AG09319 (cell line): ENCODE measurements at places on chromosomes 7 and 10.

DNA sequence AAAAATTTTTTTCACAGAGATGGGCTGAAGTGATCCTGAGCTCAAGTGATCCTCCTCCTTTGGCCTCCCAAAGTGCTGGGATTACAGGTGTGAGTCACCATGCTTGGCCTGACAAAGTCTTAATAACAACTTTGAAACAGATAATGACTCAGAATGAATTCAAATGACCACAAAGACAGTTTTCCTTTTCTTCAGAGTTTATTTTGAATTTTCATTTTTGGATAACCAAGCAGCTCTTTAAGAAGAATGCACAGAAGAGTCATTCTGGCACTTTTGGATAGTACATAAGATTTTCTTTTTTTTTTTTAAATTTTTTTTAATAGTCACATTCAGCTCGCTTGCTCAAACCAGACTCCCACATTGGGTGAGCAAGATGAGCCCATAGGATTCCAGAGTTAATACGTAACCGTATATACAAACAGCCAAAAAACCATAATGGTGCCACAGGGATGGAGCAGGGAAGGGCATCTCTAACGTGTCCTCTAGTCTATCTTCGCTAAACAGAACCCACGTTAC, 43.0 kb upstream of the NMT2 start:
- DNase-seq, result peak; percentile 15

DNA sequence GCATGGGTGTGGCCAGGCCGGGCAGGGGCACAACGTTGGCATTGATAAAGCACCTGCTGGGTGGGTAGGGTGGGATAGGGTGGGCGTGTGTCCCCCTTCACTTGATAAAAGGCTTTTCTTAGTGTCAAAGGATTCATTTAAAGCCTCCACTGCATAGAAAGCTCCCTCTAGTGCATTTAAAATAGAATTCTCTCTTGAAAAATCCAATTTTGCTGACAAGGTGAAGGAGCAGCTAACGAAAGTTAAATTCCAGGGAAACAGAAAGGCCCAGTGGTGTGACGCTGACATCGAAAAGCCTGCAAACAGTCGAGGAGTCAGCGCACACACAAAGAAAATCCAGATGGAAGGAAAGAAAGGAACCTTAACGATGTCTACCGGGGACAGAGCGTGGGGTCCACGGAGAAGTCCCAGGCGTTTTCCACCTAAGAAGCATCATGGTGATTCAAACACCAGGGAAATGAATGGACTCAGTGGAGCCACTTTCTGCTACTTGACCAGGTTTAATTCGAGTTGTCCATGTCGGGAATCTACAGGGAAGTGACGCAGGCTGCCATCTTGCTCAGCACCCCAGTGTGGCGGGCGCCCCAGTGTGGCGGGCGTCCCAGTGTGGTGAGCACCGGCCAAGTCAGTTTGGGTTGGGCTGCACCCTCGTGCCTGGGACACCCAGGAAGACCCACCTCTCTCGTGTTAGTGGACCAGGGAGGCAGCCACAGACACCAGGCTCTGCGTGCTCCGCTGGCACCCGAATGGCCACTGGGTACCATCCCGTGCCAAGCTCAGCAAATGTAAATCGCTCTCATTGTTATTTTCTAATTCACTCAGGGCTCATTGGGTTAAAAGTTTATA, 217.8 kb downstream of the DNAJB6 start:
- no peak for DNase-seq

DNA sequence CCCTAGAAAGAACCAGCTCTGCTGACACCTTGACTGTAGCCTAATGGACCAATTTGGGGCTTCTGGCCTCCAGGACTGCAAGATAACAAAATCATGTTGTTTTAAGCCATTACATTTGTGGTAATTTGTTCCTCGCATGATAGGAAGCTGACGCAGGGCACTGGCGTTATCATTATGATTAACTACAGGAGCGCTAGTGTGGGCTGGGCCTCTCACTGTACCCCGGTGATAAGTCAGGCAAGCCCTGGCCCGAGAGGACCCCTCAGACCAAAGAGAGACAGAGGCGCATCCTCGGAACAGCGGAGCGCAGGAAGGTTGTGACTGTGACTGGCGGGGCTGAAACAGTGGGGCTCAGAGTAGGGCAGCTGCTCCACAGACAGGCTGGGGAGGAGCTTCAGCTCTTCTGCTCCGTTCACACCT, 150.3 kb upstream of the CHST15 start:
- DNase-seq, result no peak

- DNase-seq, result no peak
Measured at GRCh38 chr7:5470816-5471215, 47.2 kb upstream of the TNRC18 start.

- DNase-seq, result no peak
Measured at GRCh38 chr7:46744957-46745706, 824.1 kb upstream of the IGFBP3 start.

- DNase-seq, result no peak
Measured at GRCh38 chr7:4137552-4137951, 544.5 kb upstream of the FOXK1 start.

DNA sequence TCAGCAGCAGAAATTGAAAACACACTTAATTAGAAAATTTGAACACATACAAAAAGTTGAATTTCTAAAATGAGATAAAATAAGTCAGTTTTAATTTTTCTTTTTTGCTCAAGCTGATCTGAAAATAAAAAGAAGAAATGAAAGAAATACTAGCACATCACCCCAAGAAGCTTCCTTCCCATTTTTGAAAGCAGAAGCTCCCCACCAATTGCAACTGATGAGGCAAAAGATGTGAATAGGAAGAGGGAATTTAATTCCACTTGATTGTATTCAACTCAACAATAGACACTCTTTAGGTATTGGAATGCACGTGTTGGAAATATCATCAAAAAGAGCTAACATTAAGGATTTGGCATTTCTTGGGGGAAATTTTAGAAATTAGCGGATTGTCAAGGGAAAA, 175.8 kb downstream of the TRIL start:
- no peak for DNase-seq

DNA sequence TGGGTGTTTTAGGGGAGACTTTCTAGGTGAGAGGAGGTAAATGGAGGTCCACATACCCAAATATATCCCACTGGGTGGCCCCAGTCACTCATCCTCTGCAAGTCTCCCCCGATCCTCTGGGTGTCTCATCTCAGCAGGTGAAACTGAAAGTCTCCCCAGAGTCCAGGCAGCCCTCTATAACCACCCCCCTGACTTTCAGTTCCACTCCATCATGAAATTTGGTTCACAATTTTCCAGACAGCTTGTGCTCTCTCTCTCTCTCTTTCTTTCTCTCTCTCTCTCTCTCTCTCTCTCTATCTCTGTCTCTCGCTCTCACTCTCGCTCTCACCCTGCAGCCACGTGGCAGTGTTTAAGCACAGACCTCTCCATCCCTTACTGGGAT, 56.7 kb upstream of the ELN start:
- no peak for DNase-seq

- DNase-seq, result no peak
Measured at GRCh38 chr7:99453105-99453504, 12.9 kb downstream of the ATP5MF start.

GRCh38 chr10:6621536-6621935, 41.5 kb upstream of the PRKCQ start:
- no peak for DNase-seq

- DNase-seq, result no peak
Measured at GRCh38 chr7:81871606-81872265, 101.9 kb upstream of the HGF start.

DNA sequence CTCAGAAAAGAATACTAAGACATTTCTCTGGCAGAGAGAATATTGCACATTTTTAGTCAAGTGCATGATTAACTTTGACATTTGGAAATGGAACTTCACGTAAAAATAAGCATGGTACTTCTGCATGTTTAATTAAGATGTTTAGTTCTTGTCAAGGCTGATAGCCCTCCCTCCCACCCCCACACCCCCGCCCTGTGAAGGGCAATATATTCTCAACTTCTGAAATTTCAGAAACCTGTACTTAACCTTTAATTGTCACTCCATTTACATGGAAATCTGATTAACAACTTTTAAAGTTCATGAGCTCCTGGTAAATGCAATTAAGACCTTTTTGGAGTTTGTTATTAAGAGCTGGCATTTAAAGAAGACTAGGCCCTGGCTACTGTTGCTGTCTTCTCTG, 205.8 kb downstream of the EXOC4 start:
- DNase-seq, result no peak

- no peak for DNase-seq
Measured at GRCh38 chr7:64687249-64687648, 21.3 kb downstream of the ZNF107 start.

DNA sequence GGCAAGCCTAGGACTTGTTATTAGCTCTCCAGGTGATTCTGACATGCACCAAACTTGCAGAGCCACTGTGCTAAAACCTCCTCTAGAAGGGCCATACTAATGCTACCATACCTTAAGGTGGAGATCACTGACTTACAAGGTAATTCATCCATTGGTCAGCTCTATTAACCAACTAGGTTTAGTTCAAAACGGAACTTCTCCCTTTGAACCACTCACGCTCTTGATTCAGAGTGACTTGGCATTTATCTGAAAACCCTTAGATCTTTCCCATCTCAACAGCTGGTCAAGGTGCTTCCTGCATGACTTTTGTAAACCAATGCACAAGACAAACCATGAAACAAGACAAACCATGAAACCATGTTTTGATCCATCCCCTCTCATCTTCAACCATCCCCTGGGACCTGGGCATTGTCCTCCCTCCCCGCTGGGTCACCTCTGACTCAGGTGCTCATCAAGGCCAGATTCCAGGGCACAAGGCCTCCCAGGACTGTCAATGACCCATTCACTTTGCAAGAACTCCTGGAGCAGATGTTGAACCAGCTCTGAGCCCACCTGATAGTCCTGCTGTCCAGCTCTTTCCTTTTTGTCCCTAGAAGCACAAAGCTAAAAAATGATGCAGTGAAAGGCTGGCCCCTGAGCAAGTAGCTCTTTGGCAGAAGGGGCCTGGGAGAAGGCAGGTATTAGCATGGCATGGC, 18.8 kb downstream of the IMPDH1 start:
- DNase-seq, result no peak

DNA sequence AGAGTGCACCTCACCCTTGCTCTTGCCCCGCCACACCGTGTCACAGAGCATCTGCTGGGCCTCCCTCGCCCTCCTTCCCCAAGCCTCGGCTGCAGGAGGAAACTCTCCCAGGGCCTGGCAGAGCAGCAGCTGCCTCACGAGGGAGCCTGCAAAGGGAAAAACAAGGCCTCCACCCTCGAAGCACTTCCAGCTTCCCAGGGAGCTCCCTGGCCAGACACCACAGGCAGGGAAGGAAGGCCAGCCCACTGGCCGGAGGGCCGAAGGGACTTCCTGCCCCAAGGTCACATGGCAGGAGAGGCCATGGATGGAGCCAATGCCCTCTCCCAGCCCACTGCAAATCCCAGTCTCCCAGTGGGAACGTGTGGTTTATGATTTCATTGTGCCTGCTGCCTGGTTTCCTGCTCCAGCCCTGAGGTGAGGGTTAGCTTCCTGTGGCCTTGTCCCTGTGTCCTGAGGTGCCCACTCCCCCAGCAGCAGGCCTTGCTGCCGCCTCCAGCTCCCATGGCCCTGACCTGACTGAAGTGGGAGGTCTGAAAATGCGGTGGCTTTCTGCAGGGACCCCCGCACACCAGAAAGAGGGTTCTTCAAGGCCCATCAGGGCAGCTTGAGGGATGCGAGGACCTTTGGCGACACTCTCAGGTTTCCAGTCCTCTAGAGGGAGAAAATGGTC, 100.5 kb upstream of the PPIF start:
- no peak for DNase-seq

- DNase-seq, result peak; percentile 56
Measured at GRCh38 chr10:72186258-72186981, 29.4 kb upstream of the ANAPC16 start.
